ENCODE measurements at places on chromosomes 13 and 19.

DNA sequence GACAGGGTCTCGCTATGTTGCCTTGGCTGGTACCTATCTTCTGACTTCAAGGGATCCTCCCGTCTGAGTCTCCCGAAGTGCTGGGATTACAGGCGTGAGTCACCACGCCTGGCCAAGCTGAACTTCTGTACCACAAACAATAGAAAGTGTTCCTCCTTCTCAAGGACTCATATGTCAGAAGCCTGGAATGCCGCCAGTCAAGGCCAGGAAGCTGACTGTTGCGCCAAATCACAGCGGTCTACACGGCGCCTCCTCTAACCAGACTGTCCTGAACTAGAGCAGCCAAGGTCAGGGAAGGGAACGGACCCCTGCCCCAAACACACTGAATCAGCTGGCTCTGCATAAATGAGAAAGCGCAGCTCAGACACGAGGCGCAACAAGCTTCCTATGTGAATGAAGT lies 14.6 kb downstream of the RAB20 start:
- no peak for DNase-seq

DNA sequence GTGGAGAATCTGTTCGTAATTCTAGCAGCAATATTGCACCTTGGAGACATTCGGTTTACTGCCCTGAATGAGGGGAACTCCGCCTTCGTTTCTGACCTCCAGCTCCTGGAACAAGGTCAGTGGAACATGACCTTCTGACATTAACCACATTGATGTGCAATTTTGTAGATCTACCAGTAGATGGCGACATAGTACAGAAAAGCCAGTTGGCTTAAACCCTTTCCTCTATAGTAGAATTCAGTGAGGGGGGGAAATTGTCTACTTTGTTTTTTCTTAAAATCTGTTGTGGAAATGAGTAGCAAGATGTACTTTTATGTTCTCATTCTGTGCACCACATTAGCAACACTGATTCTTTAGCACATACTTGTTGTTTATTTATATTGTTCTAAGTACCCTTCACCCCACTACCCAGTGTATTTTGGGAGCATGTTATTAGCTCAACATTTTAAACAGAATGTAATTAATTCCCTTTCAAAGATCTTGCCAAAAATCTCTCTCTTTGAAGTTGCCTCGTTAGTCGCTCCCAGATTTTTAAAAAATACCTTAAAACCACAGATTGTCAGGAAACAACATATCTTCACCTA lies 332.2 kb downstream of the MYO16 start:
- DNase-seq, result peak; percentile 91

DNA sequence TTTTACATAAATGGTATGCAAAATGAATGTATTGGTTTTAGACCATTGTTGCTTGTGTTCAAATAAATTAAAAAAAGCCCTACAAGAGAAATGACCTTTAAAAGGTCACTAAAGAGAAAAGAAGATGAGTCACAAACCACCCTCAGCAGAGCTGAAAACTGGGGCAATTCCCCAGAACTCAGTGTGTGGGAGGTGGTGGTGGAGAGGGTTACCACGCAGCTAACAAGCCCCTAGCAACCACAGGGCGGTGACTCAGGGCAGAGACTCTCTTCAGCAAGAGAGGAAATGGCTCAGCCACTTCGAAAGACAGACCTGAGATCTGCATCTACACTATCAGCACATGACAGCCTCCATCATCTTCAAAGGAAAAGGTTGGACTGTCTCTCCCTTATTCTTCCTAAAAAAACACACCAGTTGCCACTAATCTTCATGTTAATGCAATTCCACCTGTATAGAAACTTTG lies 29.4 kb upstream of the NDFIP2 start:
- DNase-seq, result no peak

DNA sequence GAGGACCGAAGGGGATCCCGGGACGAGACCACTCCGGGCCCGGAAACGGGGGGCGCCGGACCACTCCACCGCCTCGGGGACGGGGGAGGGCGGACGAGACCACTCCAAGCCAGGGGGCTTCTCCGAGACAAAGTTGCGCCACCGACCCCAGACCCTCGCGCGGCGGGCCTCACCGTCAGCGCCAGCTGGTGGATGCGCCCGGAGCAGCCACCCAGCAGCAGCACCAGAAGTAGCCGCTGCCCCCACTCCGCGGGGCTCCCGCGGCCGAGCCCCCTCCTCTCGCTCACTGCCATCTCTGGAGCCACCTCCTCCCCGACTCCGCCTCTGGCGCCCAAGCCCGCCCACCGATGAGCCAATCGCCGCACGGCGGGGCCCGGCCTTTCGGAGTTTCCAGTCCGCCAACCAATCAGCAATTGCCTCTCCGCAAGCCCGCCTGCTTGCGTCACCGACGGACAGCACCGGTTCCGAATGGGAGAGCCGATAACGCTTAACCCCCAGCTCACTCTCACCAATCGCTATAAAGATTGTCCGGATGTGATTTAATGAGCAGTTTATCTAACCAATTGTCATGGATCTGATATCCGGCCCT lies at the start of gene GPR108:
GPR108 (minus strand) TSS at position 297 of the 589 bp plus-strand sequence; CDS start at position 293, 4 bp downstream.
- peak; percentile 99 for DNase-seq

- DNase-seq, result no peak
Observed at GRCh38 chr13:110237875-110238817, 68.8 kb downstream of the COL4A1 start.

DNA sequence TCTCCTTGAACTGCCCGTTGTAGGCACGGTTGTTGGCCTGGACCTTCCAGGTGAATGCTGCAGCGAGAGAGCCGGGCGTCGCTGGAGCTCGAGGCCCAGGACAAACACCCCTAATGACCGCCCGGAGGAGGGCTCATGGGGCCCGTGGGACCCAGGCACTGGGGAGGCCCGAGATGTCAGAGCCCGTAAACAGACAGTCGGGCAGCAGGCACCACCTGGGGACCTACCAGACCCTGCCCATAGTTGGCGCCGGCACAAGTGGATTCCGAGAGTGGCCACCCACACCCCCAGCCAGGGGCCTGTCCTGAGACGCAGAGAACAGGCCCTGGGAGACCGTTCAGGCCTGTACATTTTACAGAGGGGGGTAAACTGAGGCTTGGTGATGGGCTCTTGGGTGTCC lies 2.4 kb downstream of the ATP8B3 start:
- no peak for DNase-seq

GRCh38 chr19:47507924-47508553 lies 6.8 kb downstream of the NAPA start:
- DNase-seq, result no peak

DNA sequence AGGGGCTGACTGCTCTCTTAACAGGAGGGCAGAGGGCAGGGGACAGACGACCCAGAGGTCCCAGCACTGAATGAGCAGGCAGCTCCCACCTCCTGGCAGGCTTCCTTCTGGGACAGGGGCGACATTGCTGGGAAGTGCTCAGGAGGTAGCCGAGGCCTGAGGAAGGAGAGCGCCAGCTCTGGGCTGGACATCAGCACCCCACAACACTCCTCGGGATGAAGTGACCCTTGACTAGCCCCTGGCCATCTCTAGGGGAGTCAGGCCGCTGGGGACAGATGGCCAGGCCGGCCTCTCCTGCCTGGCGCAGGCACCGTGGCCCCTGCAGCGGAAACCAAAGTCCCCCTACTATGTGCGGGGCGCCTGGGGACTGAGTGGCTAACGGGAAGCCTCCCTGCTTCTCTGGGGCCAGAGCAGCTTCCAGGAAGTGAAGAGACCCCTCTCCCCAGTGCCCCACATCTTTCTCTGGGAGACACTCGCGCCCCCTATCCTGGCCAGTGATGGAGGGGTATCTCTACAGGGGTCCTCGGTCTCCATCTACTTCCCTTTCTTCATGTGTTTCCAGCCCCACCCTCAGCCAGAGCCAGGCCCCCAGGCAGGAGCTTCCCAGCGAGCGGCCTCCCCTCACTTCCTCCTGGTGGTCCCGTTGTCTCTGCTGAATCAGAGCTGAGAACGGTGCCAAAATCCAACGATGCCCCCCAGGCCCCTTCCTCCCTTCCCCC lies 10.1 kb downstream of the PRR36 start:
- no peak for DNase-seq

- DNase-seq, result no peak
Observed at GRCh38 chr19:10501971-10502523, 1.1 kb downstream of the KEAP1 start.

DNA sequence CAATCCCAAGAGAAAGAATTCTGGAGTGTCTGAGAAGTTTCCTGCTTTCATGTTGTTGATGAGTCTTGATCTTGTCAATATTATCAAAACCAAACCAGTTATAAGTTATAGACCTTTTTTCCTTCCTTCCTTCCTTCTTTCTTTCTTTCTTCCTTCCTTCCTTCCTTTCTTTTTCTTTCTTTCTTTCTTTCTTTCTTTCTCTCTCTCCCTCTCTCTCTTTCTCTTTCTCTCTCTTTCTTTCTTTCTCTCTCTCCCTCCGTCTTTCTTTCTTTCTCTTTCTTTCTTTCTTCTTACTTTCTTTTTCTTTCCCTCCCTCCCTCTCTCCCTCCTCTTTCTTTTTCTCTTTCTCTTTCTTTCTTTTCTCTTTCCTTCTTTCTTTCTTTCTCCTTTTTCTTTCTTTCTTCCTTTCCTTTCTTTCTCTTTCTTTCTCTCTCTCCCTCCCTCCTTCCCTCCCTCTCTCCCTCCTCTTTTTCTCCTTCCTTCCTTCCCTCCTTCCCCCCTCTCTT lies at the start of gene OR7G3:
OR7G3 (minus strand) TSS at position 51 of the 506 bp plus-strand sequence; CDS start at position 51, 0 bp downstream.
- DNase-seq, result no peak

DNA sequence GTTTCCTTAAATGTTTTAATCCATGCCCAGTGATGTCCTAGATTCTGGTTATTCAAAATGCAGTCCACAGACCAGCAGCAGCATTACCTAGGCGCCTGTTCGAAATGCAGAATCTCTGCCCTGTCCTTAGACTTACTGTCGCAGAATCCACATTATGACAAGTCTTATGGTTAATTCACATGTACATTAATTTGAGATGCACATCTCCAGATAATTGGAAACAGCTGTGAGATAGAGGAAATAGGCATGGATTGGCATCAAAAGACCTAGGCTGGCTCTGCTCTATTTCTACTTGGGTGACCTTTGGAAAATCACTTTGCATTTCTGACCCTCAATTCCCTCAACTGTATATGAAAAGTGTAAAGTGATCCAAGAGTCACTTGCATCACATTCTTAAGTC lies 700.7 kb downstream of the DIAPH3 start:
- DNase-seq, result no peak

DNA sequence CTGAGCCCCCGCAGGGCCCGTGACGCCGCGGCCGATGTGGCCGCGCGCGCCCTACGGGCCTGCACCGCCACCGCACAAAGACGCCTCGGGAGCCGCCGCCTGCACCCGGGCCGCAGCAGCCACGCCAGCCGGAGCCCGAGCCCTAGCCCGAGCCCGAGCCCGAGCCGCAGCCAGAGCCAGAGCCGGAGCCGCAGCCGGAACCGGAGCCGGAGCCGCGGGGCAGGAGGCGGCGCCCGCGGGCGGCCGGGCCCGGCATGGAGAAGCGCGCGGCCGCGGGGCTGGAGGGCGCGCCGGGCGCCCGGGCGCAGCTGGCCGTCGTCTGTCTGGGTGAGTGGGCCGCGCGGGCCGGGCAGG lies 379 bp downstream of the LRP3 start:
- no peak for DNase-seq

DNA sequence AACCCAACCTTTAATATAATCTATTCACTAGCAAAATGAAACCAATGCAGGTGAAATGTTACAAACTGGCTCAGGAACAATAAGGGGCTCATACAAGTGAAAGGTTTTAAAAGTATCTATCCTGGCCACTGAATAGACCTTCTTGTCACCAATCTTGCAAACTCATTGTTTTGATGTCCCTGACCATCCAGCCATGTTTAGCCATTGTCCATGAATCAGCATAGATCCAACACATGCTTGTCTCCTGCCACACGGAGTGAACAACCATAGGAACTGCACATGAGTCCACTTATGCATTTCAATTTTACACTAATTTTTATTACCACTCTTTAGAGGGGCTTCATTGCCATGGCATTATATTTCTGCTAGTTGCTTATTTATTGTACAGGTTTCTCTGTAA lies 331.4 kb downstream of the GPC5 start:
- no peak for DNase-seq

DNA sequence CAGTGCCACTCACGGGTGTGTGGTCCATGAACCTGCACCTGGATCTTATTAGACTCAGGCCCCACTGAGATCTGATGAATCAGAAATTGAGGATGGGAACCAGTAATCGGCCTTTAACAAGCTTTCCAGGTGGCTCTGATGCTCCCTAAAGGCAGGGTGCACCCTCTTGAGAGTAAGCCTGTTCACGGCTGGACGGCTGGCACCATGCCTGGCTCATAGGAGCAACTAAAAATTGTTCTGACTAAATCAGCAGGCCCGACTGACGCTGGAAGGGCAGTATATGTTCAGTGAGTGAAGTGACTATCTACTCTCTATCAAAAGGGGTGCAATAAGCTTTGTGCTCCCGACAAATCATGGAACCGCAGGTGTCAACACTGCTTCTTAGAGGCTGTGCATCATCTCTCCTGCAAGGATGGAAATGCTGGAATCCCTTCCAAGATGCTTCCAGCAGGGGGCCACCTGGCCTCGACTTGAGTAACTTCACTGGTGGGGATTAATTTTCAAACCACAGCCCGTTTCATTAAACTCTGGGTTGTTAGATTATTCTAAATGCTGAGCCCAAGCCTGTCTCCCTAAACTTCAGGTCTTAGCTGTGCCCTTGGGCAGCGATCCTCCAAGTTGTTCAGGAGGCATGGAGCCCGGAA lies 28.4 kb downstream of the TMTC4 start:
- no peak for DNase-seq

- peak; percentile 48 for DNase-seq
Observed at GRCh38 chr13:70253411-70253810, 145.2 kb upstream of the KLHL1 start.

DNA sequence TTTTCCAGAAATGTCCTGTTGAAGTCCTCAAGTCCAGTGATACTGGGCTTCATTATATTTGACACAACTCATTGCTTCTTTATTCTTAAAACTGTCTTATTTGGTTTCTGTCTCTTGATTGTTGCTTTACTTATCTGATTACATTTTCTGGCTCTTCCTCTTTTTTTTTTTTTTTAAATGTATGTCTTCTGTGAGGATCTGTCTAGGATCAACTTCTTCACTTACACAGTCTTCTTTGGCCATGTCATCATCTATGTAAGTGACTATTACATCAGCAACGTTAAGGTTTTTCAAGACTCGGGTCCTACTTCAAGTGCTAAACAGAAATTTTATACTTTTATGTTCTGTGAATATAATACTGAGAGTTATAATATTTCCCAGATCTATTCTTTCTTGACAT lies 162.1 kb downstream of the PDS5B start:
- DNase-seq, result no peak

GRCh38 chr19:2443785-2444182 lies 13.0 kb downstream of the LMNB2 start:
- DNase-seq, result no peak

DNA sequence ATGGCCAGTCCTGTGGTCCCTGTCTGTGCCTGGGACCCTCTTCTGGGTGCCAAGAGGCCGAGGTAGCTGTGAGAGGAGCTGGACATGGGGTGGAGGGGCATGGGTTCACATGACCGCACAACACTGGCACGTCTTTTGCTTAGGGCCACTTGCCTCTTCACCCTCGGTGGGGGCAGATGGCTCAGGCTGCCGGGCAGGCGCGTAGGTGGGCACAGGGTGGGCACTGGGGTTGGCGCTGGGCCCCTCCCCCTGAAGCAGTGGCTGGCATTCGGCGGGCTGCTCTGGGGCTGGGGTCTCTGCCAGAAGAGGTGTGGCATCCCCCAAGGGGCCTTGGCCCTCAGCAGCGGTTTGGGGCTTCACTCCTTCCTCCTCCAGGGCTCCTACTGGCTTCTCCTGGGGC lies 8.4 kb downstream of the PALM3 start:
- DNase-seq, result no peak

- DNase-seq, result no peak
Observed at GRCh38 chr13:101140087-101140770, 276.1 kb downstream of the NALCN start.

Data from SHP77 treated with DMSO at 0.1 percent for 48 hours (cell line).